Stimulated activated CD4-positive, alpha-beta T cell treated with anti-CD3 and anti-CD28 coated beads, TNF-alpha, amount 100 ng/mL, for 24 hours (primary cell): ENCODE measurements at places on chromosomes 1 and 21.

DNA sequence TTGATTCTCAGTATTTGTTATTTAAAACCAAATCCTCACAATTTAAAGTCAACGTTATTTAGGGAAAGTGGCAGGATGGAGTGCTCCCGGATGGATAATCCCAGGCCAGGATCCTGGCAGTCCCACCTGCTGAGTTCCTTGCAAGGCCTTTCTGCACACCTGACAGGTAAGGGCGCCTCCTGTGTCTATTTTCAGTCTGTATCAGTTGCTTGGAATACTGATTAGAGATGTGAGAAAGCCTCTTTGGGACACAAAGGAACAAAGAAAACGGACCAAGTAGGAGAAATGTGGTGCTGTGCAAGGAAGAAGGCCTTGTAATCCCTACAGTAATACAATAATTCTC, 12.2 kb downstream of the STYXL2 start:
- no peak for DNase-seq

- DNase-seq = no peak
These were observed 19.4 kb downstream of the RSPH1 start for GRCh38 chr21:42476388-42477331.

DNA sequence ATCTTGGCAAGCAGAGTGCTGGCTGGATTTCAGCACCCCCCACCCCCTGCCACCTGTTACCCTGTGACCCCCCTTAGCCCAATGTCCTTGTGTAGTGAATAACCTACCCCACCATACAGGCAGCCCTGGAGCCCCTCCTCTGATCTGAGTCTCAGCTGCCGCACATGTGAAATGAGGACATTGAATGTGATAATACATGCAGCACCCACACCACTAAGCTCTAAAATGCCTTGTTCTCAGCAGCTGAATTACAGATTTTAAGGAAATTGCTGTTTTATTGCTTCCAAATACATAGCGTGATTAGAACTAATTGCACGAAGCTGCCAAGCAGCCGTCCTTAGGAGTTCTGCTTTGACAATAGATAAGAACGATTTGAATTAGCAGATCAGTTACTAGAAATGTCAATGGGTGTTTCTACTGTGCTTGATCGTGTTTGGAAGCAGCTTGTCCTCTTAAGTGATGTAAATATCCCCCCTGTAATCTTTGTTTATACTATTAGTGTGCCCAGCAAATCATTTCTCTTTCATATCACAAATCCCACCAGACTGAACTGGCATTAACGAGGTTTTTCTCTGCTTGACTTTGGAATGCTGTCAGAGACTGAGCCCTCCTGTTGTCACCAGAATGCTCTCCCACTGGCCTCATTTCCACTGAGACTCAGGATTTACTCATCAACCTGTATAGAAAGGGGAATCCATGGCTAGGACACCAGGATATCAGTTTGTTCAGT, 4.9 kb downstream of the SLAMF8 start:
- DNase-seq = no peak

DNA sequence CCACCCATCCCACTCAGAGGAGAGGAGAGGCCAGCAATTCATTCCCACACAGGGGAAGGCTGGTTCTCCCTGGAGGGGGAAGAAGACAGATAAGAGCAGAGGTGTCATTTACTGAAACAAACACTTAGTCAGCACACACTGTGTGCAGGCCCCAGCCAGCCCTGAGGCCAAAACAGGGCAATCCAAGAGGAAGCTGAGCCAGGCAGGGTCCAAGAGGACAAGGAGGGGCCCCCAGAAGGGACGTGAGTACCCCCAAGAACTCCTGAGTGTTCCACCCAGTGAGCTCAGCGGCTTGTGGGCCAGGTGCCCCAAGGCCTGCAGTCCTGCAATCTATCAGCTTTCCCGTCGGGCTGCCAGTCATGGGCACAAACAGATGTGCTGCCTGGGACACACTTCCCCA, 15.8 kb downstream of the ADGRB2 start:
- DNase-seq = no peak

- no peak for DNase-seq
These were observed 49.3 kb downstream of the DOP1B start for GRCh38 chr21:36205962-36206361.

GRCh38 chr1:2195785-2196184, 1.2 kb upstream of the FAAP20 start:
- no peak for DNase-seq
